ENCODE measurements at places on chromosomes 4 and X.

GRCh38 chr4:27490766-27491165 lies 630.1 kb downstream of the STIM2 start:
- DNase-seq: no peak

GRCh38 chrX:110418316-110419235 lies 59.9 kb downstream of the RTL9 start:
- DNase-seq: peak; percentile 48

- peak; percentile 51 for DNase-seq
Measured at GRCh38 chr4:13721894-13722293, 94.4 kb upstream of the BOD1L1 start.

- no peak for DNase-seq
Measured at GRCh38 chr4:75321484-75321883, 192.7 kb downstream of the RCHY1 start.

DNA sequence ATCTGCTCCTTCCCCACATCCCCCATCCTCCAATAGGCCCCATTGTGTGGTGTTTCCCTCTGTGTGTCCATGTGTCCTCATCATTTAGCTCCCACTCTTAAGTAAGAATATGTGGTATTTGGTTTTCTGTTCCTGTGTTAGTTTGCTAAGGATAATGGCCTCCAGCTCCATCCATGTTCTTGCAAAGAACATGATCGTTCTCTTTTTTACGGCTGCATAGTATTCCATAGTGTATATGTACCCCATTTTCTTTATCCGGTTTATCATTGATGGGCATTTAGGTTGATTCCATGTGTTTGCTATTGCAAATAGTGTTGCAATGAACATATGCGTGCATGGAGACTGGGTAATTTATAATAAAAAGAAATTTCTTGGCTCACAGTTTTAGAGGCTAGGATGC lies 31.5 kb downstream of the GRK4 start:
- DNase-seq: no peak

DNA sequence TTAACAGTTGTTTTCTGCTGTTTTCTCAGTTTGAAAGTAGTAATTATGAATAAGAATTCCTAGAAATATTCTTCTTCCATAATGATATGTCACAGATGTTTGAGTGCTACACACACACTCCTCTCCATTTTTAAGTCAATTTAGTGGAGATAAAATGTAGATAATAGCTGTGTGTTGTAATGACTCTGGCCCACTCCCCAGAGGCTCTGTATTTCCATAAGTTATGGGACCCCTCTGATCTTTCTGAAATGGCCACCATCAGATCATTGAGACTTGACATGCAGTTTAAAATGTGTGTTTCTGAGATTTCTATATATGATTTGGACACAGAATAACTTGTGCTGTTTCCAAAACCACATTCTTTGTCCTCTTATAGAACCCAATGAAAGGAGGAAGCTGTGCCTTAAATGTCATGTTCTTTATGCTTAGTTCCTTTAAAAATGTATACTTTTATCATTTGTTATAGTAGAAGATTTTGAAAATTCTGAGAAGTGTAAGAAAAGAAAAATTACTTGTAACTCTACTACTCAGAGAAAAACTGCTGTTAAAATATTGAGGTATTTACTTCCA lies 46.4 kb downstream of the GAB1 start:
- no peak for DNase-seq

DNA sequence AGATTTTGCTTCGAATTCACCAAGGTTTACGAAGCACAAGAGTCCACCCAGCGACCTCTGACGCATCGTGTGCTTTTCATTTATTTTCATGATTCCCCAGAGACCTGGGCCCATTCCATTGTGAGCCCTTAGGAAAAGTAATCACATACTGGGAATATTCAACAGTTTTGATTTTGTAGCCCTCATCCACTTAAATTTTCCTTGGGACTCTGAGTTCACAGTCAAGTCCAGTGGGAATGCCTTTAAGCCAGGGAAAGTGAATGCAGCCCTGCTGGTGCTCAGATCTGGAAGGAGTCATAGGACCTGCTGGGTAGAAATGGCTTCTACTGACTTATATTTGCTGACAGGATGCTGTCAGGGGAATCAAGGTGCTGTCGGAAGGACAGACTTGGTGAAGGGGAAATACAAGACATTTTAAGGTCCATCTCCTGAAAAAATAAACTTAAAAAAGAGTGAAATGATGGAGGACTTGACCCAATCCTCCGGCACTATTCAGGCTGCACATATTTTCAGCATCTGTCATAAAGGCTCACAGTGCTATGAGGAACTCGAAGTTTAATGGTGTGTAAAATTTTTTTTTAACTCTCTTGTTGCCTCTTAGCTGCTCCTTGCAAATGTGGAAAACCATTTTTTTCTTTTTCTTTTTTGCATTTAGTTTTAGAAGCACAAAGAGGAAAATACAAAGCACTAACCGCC lies 204.9 kb downstream of the MID1 start:
- no peak for DNase-seq

GRCh38 chr4:2179717-2180116 lies 62.2 kb downstream of the HAUS3 start:
- DNase-seq: no peak

GRCh38 chr4:99832321-99832720 lies 15.7 kb downstream of the DAPP1 start:
- no peak for DNase-seq

DNA sequence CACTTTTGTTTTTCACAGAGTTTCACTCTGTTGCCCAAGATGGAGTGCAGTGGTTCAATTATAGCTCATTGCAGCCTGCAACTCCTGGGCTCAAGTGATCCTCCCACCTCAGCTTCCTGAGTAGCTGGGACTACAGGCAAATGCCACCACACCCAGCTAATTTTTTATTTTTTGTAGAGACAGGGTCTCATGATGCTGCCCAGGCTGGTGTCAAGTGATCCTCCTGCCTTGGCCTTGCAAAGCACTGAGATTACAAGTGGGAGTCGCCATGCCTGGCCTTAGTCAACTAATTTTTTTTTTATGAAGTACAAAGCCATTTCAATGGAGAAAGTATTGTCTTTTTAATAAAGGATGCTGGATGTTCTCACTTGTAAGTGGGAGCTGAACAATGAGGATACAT lies 51.3 kb upstream of the UXT start:
- DNase-seq: no peak

DNA sequence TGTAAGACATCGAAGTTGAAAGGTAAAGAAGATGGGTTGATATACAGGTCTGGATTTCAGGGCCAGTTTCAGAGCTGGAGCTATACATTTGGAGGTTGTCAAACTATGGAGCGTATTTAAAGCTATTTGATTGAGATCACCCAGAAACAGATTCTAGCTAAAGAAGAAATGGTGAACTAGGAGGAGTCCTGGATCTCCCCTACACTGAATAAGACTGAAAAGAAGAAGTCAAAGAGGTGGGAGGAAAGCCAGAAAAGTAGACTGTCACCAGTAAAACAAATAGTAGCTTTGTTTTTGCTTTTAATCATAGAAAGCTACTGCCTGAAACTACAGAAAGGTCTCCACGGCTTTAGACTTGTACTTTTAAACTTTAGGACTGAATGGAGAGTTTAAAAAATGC lies 5.0 kb upstream of the NDP start:
- no peak for DNase-seq

- DNase-seq: no peak
Measured at GRCh38 chrX:10496345-10496965, 123.9 kb downstream of the MID1 start.

- DNase-seq: peak; percentile 35
Measured at GRCh38 chr4:94650134-94650495, 107.6 kb upstream of the BMPR1B start.

DNA sequence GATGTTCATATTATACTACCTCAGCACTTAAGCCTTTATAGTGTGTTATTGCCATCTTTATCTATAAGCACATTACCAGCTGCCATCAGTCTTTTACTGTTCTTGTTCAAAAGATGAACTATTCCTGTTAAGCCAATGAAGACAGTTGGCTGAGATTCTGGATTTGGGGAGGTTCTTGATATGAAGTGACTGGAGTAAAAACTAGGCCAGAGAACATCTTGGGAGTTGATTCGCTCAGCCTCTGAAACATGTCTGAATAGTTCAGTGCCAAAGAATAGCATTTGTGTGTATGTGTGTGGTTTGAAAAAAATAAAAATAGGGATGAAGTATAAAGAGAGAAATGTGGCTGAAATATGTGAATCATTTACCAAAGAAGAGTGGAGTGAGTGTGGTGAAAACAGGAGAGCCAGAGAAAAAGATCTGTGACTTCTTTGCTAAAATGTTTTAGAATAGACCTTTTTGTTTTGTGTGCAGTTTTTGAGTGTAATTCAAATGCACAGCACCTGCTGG lies 15.2 kb downstream of the EXOC1 start:
- DNase-seq: no peak

GRCh38 chr4:18635531-18635930 lies 614.0 kb upstream of the LCORL start:
- DNase-seq: no peak

DNA sequence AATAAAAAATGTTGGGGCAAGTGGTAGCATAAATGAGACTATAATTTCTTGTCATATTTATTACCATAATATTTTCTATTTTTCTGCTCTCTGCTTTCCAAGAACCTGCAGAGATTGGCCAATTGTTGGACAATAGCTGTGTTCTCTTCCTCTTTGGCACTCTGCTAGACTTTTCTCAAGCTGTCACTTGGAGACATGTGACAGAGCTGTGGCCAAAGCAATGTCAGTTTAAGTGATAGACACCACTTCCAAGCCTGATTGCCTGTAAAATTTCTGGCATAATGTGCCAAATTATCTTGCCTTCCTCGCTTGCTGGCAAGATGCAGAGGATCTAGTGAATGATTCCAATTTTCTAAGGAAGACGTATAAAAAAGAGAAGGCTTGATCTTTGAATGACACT lies 162.2 kb upstream of the NDST4 start:
- no peak for DNase-seq

DNA sequence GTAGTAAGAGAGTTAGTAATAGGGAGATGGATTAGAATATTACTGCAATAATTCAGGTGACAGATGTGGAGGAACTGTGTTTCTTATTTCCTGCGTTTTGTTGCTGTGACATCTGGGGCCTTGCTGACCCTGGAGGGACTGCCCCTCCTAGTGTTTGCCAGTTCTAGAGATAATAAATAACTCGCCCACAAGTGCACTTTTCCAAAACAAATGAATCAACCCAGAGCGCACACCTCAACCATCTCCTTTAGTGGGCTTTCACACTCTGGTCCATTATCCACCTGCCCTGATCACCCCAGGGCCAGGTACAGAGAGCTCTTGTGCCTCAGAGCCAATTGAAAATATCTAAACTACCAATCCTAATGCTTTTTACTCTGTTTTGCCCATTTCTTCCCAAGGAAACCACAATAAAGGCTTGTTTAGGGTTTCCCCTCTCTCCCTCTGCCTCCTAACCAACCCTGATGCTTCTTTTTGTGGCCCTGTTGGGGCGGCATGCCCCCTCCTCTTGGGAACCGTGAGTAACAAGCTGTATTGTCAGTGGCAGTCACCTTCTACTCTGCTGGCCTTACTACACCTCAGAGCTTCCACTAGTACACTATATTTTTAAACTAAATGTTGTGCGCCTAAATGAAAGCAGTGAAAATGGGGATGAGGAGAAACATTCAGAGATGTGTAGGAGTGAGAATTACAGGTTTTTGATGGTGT lies 270.5 kb downstream of the TENM3 start:
- no peak for DNase-seq

- DNase-seq: no peak
Measured at GRCh38 chrX:68665502-68665901, 18.0 kb downstream of the STARD8 start.

GRCh38 chr4:21420166-21420565 lies 528.4 kb downstream of the KCNIP4 start:
- DNase-seq: no peak

- peak; percentile 8 for DNase-seq
Measured at GRCh38 chrX:56281789-56282188, 49.6 kb downstream of the KLF8 start.

DNA sequence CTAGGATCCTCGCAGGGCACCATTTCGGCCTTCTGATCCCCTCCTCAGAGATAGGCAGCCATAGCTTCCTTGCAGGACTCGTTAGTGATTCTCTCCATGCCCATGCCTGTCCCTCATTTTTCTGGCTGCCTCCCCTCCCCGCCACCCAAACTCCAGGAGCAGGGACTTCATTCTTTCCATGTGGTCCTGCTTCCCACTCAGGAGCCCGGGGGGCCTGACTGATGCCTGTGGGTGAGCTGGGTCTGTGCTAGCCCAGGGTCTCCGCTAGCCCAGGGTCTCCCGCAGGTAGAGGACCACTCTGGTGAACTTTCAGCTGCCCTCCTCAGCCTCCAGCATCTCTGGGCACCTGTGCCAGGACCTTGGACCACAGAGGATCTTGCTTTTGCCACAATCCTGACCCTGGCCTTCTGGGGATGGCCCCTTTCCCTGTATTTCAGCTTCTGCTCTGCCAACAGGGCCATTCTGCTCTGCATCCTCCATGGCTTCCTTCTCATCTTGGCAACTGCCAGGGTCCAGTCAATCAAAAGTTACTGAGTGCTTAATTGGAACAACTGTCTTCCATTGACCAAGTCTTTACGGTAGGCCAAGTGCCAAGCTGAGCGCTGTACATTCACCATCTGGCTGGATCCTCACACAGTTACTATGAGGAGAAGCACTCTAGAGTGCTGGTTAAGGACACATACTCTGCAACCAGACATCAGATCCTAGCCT lies 152.2 kb downstream of the EFNB1 start:
- no peak for DNase-seq

DNA sequence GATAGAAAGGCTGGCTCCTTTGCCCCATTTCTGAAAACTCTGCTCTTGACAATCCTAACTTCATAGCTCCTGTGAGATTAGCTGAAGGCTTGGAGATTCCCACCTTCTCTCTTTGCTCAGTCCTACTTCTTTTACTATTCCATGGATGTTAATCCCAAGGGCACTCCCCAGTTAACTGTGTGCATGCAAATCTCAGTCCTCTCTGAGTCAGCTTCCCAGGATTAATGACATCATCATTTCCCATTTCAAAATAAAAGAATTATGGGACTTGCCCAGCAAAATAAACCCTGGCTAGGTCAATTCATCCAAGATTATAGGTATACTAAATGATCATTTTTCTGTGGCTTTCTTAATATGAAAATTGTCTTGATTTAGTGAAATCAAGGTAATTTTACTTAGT lies 328.6 kb upstream of the NR3C2 start:
- DNase-seq: no peak

DNA sequence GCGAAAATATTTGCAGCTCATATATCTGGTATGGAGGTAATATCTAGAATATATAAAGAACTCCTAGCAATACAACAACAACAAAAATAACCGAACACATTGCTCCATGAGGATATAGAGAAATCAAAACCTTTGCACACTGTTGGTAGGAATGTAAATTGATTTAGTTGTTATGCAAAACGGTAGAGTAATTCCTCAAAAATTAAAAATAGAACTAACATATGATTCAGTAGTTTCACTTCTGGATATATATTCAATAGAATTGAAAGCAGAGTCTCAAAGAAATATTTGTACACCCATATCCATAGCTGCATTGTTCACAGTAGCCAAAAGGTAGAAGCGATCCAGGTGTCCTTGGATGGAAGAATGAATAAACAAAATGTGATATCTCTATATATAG lies 203.0 kb upstream of the CNKSR2 start:
- no peak for DNase-seq

All from small intestine (tissue), 16 donors.